ENCODE measurements at places on chromosomes 11 and 22.

GRCh38 chr11:64967375-64967774, 4.5 kb downstream of the MAJIN start:
- DNase-seq, result no peak

GRCh38 chr22:32378707-32379272, 21.1 kb downstream of the RFPL3 start:
- no peak for DNase-seq

GRCh38 chr22:33658775-33659174, 261.5 kb downstream of the LARGE1 start:
- DNase-seq, result no peak

- no peak for DNase-seq
Observed at GRCh38 chr11:109960831-109961230, 132.4 kb upstream of the ZC3H12C start.

DNA sequence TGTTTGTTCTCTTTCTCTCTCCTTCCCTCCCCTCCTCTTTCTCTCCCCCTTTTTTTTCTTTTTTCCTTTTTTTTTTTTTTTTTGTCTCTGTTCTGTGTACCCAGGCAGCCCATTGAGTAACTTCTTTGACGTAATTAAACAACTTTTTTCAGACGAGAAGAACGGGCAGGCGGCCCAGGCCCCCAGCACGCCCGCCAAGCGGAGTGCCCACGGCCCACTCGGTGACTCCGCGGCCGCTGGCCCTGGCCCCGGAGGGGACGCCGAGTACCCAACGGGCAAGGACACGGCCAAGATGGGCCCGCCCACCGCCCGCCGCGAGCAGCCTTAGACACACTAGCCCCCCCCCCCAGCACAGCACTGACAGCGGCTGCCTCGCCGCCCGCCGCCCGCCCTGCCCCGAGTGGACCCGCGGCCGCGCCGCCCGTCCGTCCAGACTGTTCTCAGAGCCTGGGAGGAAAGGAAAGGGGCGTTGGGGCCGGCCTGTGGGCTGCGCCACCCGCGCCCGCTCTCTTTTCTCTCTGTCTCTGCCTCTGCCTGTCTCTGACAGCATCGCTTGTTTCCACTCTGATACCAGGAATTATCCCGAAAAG, 26.1 kb downstream of the MOB2 start:
- no peak for DNase-seq

DNA sequence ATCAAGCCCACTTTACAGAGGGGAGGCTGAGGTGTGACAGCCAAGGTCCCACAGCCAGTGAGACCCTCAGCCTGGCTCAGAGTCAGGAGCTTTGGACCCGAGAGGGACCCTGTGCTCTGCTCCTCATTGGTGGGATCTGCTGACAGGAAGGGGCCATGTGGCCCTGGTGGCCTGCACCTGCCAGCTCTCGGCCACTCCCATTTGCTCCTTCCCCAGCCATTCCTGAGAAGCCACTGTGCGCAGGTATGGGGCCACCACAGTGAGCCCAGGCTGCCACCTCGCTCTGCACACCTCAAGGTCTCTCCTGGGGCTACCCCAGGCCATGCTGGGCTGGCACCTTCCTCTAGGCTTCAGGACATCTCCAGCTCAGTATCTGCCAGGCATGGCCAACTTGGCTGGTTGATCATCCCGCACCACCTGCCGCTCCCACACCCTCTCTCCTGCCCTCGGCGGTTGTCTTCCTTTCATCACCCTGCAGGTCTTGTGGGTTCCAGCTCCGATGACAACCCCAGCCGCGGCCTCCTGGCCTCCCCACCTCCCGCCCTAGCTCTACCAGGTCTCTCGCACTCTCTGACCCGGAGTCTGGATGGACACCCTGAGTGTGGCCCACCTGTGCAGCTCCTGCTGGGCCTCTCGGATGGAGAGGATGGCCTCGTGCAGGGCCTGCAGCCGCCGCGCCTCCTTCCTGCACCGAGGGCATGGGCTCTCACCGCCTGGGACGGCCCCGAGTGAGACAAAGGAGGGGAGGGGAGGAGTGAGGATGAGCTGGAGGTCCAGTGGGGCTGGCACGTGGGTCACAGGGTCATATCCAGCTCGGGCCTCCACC, 32.2 kb upstream of the CARS1 start:
- DNase-seq, result no peak

DNA sequence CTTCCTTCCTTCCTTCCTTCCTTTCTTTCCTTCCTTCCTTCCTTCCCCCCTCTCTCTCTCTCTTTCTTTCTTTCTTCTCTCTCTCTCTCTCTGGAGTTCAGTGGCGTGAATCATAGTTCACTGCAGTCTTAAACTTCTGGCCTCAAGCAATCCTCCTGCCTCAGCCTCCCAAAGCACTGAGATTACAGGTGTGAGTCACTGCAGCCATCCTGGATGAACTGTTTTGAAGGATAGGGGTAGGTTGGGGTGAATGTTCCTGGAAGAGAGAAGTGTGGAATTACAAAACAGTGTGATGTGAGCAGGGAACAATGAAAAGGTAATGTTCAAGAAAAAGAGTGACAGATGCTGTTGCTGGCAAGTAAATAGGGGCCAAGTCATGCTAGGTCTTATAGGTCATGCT, 12.4 kb upstream of the PLET1 start:
- DNase-seq, result no peak

DNA sequence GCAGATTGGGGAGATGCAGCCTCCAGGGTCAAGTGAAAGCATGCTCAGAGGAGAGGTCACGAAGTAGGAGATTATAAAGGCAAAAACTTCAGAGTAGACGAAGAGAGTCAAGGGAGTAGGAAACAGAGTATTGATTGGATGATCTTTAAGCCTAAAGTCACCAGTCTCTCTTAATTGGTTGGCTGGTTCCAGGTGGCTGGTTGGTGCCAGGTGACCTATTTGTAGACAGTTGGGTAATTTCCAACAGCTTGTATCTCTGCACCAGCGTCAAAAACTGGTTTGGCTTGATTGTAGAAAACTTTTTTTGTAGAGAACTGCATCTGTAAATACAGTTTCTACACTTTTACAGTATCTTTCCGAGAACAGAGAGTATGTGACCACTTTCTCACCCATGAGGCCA, 75.7 kb upstream of the CCDC90B start:
- DNase-seq, result no peak

DNA sequence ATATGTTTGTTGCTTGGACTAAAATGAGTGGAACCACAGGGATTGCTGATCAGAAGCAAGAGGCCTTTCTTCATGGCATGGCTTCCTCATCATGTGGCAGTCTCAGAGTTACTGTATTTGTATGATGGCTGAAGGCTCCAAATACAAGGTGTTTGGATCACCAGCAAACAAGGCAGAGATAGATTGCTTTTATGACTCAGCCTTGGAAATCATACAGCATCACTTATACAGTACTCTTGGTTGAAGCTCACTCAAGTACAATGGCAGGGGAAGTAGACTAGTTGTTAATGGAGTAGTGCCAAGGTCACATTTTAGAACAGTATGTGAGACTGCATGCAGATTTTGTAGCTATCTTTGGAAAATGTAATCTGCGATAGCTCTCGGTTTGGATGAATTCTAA, 16.6 kb downstream of the CAPRIN1 start:
- no peak for DNase-seq

GRCh38 chr22:38694049-38694448, 6.7 kb downstream of the JOSD1 start:
- no peak for DNase-seq

DNA sequence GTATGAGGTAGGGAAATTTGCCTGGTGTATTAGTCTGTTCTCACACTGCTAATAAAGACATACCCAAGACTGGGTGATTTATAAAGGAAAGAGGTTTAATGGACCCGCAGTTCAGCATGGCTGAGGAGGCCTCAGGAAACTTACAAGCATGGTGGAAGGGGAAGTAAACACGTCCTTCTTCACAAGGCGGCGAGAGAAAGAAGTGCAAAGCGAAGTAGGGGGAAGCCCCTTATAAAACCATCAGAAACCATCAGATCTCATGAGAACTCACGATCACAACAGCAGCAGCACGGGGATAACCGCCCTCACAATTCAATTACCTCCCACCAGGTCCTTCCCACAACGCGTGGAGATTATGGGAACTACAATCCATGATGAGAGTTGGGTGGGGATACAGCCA, 12.0 kb upstream of the RFPL2 start:
- no peak for DNase-seq

- DNase-seq, result no peak
Observed at GRCh38 chr11:34209809-34210208, 104.4 kb downstream of the NAT10 start.

DNA sequence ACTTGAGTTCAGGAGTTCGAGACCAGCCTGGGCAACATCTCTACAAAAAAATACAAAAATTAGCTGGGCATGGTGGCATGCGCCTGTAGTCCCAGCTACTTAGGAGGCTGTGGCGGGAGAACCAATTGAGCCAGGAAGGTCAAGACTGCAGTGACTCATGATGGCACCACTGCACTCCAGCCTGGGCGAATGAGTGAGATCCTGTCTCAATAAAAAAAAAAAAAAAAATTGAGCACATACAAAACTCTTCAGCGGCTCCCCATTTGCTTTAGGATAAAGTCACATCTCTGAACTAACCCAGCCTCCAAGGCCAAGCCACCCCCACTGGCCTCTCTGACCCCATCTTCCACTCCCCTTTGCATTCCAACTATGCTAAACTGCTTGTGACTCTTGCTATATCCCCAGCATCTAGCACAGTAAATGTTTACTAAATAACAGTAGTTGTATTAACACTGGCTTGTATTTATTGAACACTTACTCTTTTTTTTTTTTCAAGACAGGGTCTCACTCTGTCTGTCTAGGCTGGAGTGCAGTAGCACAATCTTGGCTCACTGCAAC, 28.9 kb downstream of the CREB3L1 start:
- DNase-seq, result no peak

GRCh38 chr11:35911616-35912165, 32.2 kb upstream of the LDLRAD3 start:
- DNase-seq, result no peak

DNA sequence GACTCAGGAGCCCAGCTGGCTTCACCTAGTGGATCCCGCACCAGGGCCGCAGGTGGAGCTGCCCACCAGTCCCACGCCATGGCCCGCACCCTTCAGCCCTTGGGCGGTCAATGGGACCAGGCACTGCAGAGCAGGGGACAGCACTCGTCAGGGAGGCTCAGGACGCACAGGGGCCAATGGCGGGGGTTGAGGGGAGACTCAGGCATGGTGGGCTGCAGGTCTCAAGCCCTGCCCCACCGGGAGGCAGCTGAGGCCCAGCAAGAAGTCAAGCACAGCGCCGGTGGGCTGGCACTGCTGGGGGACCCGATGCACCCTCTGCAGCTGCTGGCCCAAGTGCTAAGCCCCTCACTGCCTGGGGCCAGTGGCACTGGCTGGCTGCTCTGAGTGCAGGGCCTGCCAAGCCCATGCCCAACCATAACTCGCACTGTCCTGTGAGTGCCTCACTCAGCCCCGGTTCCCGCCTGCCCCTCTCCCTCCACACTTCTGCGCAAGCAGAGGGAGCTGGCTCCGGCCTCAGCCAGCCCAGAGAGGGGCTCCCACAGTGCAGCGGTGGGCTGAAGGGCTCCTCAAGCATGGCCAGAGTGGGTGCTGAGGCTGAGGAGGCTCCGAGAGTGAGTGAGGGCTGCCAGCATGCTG, 111.7 kb upstream of the PGR start:
- no peak for DNase-seq

GRCh38 chr11:102260241-102260640, 57.0 kb upstream of the BIRC3 start:
- no peak for DNase-seq

DNA sequence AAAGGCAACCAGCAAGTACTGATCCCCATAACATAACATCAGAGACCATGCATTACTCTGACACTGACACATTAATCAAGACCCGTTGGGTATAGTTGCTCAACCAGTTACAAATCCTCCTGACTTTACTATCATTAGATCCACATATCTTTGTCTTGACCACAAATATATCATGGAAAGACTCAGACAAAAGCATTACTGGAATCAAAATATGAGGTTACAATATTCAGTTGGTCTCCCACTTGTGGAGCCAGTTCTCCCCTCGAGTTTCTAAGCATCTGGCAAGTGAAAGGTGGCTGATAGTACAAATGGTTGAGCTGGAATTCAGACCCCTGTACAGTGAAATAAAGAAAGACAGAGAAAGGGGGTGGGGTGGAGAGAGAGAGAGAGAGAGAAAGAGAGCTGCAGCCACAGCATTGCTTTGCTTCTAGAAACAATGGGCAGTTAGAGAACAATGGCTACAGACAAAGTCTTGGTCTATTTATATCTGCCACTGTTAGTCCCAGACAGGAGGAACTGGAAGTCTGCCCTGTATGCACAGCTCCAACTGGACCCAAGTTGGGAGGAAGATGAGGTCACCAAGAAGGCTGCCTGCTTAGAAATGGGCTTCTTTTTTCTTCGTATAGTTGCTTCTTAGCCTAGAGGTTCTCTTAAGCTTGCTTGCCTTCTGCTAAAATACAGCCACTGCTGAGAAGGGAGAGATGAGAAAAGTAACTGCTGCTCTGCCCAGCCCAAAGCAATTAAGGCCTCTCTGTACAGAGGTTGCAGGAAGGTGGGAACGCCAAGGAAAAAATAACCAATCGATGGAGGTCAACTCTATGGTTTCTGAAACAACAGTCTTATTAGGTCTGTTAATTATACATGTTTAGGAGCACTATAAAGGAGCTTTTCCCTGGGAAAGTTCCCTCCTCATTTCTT, 85.5 kb downstream of the ETS1 start:
- DNase-seq, result no peak

GRCh38 chr11:1041936-1042608, 5.6 kb upstream of the MUC6 start:
- no peak for DNase-seq

- DNase-seq, result no peak
Observed at GRCh38 chr11:47534704-47535251, 18.2 kb downstream of the CELF1 start.

DNA sequence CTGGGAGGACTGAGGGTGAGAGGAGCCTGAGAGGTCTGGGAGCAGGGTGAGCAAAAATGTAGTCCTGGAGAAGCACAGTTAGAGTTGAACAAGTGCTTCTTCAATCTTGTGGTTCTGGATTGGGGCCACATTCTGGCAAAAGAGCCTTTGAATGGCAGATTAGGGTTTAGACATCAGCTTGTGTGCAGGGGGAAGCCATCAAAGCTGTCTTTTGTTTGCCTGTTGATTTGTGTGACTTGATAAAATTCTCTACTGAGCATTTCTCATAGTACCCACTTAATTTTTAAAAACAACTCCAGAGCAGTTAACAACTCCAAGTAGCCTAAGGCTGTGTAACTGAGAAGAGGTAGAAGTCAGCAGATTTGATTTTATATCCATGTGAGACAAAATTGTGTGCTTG, 166.2 kb downstream of the FAT3 start:
- DNase-seq, result no peak

DNA sequence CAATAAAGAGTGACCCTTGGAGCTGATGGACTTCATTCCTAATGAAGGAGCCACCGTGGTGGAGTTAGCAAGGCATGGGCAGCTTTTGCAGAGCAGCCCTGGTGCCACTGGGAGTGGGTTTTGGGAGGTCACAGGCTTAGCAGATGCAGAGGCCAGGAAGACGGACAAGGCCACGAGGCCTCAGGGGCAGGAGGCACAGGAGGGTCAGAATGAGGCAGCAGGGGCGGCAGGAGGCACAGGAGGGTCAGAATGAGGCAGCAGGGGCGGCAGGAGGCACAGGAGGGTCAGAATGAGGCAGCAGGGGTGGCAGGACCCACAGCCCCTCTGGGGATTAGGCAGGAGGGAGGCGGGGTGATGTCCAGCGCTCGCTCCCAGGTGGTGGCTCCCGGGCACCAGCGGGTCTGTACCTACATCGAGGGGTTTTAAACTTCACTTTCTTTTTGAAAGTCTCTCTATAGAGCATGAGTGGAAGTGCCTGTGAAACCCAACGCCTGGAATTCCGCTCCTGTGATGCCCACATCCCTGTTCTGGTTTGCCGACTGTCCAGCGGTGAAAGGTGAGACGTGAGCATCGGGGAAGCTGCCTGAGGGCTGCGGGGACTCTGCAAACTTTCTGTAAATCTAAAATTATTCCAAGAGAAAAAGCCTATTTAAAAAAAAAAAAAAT, 521.6 kb downstream of the BRD1 start:
- DNase-seq, result no peak
